ENCODE measurements at places on chromosomes 6 and 20.

- no peak overlapping the region for H3K4me3 ChIP-seq
- H3K4me1 ChIP-seq = peaks cover 3% of the 10 kb centered on the region
- no peak overlapping the region for H3K27ac ChIP-seq
Observed at GRCh38 chr6:47490676-47491075, 13.1 kb downstream of the CD2AP start.

GRCh38 chr6:28940294-28940857 lies 16.6 kb upstream of the TRIM27 start:
- H3K4me3 ChIP-seq = peak overlapping the region; percentile 94
- H3K27me3 ChIP-seq = no peaks in the 10 kb centered on the region
- H3K27ac ChIP-seq = peak overlapping the region; percentile 54
- no peaks in the 10 kb centered on the region for H3K4me1 ChIP-seq
- H3K36me3 ChIP-seq = no peaks in the 10 kb centered on the region

- H3K27me3 ChIP-seq = no peaks in the 10 kb centered on the region
- H3K36me3 ChIP-seq = peaks cover 14% of the 10 kb centered on the region
Observed at GRCh38 chr6:158321960-158322359, 9.7 kb downstream of the TULP4 start.

GRCh38 chr6:161137320-161137719 lies 136.5 kb downstream of the AGPAT4 start:
- DNase-seq = no peak
- no peaks in the 10 kb centered on the region for H3K27me3 ChIP-seq
- H3K4me1 ChIP-seq = no peaks in the 10 kb centered on the region

- no peaks in the 10 kb centered on the region for H3K36me3 ChIP-seq
- no peak overlapping the region for H3K27ac ChIP-seq
- H3K4me1 ChIP-seq = no peaks in the 10 kb centered on the region
- no peaks in the 10 kb centered on the region for H3K27me3 ChIP-seq
- DNase-seq = no peak
- no peak overlapping the region for H3K4me3 ChIP-seq
Observed at GRCh38 chr6:39496915-39497314, 174.4 kb upstream of the KCNK16 start.

DNA sequence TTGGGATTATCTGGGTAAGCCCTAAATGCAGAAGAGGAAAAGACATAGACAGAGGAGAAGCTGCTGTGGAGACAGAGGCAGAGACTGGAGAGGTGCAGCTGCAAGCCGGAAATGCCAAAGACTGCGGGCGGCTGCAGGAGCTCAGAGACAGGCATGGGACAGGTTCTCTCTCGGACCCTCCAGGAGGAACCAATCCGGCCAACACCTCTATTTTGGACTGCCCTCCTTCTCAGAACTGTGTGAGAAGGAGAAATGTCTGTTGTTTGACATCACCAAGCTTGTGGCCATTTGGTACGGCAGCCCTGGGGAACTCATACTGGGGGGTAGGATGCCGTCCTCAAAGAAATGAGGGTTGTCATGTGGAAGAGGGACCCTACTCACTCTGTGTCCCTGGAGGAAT lies 95.0 kb downstream of the DHX35 start:
- H3K4me3 ChIP-seq = no peak overlapping the region
- H3K36me3 ChIP-seq = no peaks in the 10 kb centered on the region
- H3K27ac ChIP-seq = no peak overlapping the region
